ENCODE measurements at places on chromosomes 13 and 19.

GRCh38 chr19:53866865-53867224 is 838 bp upstream of the MYADM start:
- DNase-seq: no peak

DNA sequence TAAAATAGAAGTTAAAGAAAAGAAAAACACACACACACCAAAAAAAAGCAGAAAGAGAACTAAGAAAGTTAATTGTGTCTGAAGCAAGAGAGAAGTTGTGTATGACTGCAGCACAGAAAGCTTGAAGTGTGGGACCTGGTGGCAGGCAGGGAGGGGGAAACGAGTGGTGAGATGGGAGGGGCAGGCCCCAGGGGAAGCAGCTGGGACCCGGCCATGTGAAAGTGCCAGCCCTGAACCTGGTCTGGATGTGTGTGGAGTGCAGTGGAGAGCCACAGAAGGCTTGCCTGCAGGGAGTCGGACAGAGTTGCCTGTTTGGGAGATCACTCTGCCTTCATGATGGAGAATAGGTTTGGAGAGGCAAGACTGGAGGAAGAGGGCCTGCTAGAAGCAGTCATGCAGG is 199.0 kb downstream of the GGACT start:
- no peak for DNase-seq

DNA sequence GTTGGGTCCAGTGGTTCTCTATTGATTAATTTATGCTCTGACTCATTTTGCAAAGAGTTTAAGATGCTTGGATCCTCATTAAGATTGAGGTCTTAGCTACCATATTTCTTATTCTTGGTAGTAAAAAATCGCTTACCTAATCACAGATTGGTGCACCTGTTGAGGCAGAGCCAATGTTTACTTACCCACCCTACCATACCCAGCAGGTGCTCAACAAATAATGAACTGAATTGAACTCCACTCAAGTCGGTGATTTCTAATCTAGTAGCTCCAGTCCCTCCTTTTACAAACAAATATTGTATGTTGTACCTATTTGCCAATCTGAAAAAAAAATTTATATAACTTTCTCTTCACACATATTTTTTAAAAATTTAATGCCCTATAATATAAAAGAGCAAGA is 361.0 kb downstream of the FGF14 start:
- DNase-seq: no peak

- no peak for DNase-seq
Measured at GRCh38 chr13:28251466-28251865, 113.1 kb downstream of the PAN3 start.

DNA sequence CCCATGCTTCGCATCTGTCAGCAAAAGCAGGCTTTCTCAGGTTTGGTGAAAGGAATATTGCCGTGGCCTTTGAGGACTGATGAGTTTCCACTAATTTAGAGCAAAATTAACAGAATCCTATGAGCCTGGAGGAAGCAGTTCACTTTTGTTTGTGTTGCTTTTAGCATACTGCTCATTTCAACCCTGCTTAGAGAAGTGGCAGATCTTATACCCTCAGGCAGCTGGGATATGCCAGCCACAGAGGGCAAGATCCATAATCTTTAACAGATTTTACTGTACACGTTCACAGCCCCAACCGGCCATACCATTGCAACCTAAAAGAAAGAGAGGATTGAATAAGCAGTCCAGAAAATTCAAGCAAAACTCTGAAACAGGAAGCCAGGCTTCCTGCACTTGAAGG is 60.5 kb downstream of the COL4A2 start:
- no peak for DNase-seq

DNA sequence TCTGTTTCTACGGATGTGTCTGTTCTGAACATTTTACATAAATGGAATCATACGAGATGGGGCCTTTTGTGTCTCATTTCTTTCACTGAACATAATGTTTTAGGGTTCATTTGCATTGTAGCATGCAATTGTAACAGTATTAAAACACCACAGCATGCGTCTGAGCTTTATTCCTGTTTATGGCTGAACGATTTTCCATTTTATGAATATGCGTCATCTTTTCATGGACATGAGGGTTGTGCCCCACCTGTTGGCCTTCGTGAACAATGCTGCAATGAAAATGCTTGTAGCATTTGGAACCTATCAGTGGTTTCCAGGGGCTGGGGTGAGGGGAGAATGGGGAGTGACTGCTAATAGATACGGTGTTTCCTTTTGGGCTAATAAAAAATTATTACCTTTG is 5.1 kb downstream of the OR10H1 start:
- no peak for DNase-seq

- no peak for DNase-seq
Measured at GRCh38 chr13:48506092-48506701, 26.7 kb downstream of the RCBTB2 start.

DNA sequence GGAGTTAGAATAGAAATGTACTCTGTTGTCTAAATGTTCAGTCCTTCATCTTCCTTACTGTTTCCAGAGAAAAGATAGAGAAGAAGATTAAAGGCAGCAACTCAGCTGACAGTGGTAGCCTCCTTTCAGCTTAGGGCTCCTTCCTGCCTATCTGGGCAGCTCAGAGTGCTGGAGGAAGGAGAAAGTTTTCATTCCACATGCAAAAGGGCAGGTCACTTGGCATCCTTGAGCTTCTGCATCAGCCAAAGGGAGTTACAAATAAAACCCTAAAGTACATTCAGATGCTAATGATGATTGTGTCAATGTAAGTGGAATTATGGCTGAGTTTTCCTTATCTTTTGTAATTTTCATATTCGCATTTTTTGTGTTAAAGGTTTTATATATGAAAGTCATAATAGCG is 58.9 kb downstream of the ESD start:
- DNase-seq: no peak

DNA sequence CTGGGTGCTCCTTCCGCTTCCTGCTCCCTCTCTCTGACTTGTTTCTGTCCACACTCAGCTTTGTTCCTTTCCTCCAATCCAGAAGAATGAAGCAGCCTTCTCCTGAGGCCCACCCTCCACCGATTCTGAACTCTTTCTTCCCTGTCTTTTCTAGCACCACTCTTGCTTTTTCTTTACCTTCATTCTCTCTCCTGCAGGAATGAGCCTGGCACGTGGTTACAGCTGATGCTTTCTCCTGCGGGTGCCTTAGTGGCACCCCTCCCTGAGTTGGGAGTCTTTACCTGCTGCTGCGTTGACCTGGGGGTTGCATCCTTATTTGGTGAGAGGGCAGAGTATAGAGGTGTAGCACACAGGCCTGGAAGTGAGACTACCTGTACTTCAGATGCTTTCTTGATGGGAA is 6.2 kb downstream of the UBAC2 start:
- DNase-seq: no peak

GRCh38 chr13:93279982-93280381 is 53.4 kb downstream of the GPC6 start:
- DNase-seq: no peak

GRCh38 chr13:26558074-26558805 is 757 bp downstream of the WASF3 start:
- DNase-seq: no peak

DNA sequence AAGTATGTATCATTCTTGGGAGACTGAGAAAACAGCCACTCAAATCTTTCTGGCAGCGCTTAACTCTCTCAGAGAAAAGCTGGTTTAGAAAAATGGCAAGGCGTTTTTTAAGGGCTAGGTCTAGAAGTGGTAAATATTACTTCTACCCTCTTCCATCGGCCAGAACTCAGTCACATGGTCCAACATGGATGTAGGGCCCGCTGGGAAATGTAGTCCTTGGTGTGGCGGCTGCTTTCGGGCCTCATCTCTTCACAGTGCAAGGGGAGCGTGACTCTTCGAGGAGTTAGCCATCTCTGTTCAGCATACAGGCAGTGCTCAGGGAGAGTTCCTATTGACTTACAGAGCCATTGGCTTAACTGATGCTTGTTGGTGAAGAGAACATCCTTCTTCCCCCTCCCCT is 6.3 kb downstream of the VSTM2B start:
- DNase-seq: no peak

DNA sequence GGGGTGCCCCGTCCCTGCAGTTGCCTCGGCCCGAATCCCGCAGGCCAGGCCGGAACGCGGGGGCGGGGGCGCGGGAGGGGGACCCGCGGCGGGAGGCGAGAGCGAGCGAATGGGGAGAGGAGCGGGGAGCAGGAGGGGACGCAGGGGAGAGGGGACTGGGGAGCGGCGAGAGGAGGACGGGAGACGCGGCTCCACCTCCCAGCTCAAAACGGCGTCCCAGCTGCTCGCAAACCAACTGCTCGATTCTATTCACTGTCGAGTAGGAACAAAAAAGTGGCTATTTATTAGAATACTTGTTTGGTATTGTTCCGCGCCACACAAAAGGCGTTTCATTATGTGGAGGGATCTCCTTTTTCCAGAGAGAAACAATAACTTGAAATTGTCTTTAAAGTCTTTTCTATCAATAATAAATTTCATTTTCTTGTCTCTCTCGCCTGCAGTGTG is 10.6 kb upstream of the SOX1 start:
- no peak for DNase-seq

DNA sequence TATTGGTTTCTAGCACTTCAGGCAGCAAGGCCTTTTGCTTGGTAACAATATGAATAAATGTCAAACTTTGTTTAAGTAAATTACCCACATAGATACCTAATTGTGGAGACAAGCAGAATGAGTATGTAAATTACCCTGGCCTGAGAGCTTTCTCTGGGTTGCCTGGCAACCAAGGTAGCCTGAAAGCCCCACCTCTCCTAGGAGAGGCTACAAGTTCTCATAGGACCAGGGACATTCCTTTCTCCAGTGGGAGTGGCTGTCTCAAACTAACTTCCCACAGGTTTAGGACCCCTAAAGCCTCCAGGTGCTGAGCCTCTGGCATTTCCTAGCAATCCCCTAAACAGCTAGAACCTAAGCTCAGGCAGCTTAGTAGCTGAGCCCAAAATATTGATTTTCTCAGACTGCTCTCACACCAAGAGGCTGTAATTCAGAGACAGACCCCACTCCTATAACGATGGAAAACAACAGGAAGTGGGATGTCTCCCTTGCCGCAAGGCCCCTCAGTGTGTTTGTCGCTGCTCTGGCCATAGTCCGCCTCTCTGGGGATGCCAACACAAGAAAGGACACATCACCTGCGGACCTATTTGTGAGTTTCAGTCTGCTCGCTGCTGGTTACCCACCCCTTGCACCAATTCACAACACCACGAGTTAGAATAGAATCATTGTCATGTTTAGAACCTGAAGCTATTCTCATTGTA is 207.3 kb downstream of the DLEU7 start:
- no peak for DNase-seq

- DNase-seq: no peak
Measured at GRCh38 chr19:42095814-42096230, 19.9 kb downstream of the ZNF574 start.

- no peak for DNase-seq
Measured at GRCh38 chr13:98397221-98397620, 179.7 kb downstream of the STK24 start.

DNA sequence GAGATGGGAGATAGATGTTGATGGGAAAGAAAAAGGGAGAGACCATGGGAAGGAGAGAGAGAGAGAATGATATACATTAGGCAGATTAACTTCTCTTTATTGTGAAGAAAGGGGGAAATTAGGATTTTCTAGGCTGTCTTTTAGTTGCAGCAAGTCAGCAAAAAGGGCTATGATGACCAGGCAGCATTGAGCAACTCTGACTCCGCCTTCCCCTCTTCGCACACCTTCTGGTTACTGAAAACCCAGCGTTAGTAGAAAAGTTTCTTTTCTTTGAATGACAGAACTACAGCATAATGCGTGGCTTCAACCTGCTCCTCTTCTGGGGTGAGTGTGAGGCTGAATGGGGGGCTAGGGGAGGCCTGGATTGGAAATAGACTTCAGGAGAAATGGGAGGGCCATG is at the start of gene ADGRE1:
TSS of gene ADGRE1 (plus strand) at position 264 of the 400 bp plus-strand sequence. CDS start at position 294, 30 bp downstream.
- no peak for DNase-seq
